ENCODE measurements at places on chromosomes 6 and 20.

- ATAC-seq, result no peak
Measured at GRCh38 chr6:116974526-116975316, 97.7 kb downstream of the RFX6 start.

DNA sequence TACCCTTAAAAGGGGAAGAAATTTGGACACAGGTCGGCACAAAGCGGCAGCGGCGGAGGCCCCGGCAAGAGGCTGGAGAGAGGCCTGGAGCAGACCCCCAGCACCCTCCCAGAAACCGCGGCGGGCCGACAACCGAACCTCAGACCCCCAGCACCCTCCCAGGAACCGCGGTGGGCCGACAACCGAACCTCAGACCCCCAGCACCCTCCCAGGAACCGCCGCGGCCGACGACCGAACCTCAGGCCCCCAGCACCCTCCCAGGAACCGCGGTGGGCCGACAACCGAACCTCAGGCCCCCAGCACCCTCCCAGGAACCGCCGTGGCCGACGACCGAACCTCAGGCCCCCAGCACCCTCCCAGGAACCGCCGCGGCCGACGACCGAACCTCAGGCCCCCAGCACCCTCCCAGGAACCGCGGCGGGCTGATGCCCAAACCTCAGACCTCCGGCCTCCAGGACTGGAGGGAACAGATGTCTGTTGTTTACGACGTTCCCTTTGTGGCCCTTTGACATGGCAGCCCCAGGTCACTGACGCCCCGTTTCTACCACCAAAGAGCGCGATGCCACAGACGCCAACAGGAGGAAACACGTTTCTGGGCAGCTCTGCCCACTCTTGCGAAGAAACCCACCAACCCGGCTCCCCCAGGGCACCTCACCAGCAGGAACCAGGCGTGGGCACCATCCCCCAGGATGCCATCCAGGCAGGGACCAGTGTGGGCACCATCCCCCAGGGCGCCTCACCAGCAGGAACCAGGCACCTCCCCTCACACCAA, 28.4 kb downstream of the ZBTB46 start:
- ATAC-seq, result no peak

DNA sequence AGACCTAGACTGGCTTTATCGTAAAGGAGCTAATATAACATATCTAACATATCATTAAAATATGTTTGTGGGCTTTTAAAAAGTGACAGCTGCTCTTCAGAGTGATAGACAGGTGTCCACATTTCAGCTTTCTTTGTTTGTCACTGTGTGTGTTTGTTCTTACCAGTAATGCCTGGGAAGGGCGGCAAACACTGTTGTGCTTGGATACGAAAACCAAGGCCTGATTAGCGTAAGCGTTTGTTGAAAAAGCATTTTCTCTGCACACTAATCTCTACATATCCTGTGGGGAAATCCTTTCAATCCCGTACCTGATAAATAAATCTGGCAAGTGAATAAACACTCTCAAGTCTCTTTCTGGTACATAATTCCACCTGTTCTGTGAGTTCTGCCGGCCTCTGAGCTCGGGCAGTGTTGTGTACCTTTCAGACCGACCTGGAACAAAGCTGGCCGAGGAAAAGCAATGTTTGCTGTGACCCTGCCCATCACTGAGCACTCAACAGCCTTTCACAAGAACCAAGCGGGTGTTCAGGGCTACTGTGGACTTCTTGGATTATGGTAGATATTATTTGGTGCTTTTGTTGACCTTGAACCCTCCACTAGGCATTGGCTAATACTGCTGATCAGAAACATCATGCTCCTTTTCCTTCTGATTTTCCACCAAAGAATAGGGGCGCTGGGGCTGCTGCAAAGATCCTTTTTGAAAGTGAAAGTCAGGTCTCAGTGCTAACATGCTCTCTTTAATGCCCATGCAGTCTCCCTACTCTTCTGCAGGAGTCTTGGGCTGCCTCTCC, 100.4 kb downstream of the CD83 start:
- no peak for ATAC-seq

DNA sequence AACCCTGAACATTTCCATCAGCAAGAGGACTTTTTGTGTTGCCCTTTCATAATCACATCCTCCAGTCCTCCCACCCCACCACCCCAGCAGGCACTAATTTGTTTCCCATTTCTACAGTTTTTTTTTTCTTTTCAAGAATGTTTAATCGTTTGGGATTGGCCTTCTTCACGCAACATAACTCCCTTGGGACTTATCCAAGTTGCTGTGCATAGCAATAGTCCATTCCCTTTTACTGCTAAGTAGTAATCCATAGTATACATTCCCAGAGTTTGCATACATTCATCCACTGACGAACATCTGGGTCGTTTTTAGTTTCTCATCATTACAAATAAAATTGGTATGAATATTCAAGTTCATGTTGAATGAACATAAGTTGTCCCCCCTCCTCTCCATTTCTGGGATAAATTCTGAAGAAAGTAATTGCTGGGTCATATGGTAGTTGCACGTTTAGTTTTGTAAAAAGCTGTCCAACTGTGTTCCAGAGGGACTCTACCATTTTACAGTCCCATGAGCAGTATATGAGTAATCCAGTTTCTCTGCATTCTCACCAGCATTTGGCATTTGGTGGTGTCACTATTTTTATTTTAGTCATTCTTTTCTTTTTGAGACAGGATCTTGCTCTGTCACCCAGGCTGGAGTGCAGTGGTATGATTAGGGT, 90.8 kb downstream of the DOK5 start:
- no peak for ATAC-seq

DNA sequence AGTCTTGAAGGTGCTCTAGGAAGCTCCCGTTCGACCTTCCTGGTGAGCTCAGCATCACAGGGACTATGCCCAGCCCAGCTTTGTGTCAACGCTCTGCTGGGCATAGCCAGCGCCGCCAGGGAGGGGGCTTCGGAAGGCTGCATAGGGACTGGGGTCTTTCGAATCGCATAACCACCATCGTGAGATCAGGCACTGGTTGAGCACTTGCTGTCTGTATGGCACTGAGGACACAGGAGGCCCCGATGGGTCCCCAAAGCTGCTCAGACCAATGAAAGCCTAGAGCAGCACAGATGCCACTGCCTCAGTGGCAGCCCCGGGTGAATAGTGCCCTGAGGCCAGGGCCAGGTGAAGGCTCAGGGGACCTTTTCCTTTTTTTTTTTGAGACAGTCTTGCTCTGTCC, 96.7 kb downstream of the TAF4 start:
- no peak for ATAC-seq

GRCh38 chr6:118844915-118845314, 49.0 kb upstream of the ASF1A start:
- ATAC-seq, result no peak

- no peak for ATAC-seq
Measured at GRCh38 chr6:125432963-125433362, 131.2 kb upstream of the HDDC2 start.

DNA sequence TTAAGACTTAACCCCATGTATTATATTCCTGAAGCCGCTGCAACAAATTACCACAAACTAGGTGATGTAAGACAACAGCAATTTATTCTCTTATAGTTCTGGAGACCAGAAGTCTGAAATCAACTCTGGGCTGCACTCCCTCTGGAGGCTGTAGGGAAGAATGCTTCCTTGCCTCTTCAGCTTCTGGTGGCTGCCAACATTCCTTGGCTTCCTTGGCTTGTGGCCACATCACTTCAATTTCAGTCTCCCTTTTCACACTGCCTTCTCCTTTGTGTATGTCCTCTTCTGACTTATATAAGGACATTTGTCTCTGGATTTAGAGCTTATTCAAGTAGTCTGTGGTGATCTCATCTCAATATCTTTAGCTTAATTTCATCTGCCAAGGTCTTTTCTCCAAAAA, 141.6 kb downstream of the DHX35 start:
- ATAC-seq, result no peak

- no peak for ATAC-seq
Measured at GRCh38 chr6:92887871-92888270, 531.5 kb downstream of the EPHA7 start.

- no peak for ATAC-seq
Measured at GRCh38 chr6:20763296-20763695, 229.0 kb downstream of the CDKAL1 start.

DNA sequence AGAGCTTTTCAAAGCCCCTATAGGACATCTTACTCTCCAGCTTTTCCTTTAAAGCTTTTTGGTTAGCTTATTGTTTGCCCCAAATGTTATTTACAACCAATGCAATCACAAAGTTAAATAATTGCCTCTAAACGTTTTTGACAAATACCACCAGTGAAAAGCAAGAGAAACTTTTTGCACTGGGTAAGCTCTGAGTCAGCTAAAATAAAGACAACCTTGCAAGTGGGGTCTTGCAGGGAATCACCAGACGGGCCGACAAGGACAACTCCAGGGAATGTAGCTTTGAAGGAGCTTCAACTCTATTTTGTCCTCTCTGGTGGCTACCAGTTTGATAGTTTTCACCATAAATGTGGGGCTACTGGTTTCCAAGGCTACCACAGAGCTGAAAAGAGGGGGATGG, 14.7 kb upstream of the PSMF1 start:
- no peak for ATAC-seq

DNA sequence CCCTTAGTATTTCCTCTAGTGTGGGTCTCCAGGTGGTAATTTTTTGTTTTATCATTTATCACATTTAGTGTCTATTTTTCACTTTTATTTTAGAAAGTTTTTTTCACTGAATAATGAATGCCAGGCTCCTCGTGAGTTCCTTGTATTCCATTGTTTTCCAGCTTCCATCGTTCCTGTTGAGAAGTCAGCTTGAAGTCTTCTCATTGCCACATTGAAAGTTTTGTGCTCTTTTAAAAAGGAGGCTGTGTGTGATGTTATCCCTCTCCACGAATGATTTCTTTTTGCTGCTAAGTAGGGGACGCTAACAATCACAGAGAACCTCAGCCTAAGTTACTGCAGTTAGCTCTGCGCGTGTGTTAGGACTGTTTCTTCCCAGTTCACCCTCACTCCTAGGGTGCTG, 194.5 kb downstream of the TAF4 start:
- no peak for ATAC-seq

DNA sequence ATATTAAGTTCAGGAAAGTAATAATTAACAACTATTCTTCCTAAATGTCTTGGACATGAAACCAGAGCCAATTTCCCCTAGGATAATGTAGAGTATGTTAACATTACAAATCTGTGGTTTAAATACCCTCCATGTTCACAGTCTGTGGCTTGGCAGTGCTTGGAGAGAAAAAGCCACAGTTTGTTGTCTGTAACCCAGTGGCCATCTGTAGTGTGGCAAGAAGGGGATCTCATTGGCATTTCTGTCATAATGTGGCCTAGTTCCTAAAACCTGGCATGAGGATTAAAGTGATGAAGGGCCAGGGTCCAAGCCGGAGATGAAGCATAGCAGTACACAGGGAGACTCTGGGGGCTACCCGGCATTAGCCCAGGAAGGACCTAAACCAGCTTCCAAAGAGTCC, 31.2 kb downstream of the SYNE1 start:
- no peak for ATAC-seq

DNA sequence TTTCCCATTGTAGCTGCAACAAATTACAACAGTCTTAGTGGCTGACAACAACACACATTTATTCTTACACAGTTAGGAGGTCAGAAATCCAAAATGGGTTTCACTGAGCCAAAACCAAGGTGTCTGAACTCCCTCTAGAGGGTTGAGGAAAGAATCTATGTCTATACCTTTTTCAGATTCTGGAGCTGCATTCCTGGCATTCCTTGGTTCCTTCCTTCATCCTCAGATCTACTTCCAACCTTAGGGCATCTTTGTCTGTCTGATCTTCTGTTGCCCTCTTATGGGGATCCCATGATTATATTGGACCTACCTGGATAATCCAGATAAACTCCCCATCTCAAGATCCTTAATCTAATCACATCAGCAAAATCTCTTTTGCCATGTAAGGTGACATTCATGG, 540.9 kb upstream of the MAP3K7 start:
- ATAC-seq, result no peak

GRCh38 chr6:150491131-150491810, 108.4 kb upstream of the PLEKHG1 start:
- no peak for ATAC-seq

DNA sequence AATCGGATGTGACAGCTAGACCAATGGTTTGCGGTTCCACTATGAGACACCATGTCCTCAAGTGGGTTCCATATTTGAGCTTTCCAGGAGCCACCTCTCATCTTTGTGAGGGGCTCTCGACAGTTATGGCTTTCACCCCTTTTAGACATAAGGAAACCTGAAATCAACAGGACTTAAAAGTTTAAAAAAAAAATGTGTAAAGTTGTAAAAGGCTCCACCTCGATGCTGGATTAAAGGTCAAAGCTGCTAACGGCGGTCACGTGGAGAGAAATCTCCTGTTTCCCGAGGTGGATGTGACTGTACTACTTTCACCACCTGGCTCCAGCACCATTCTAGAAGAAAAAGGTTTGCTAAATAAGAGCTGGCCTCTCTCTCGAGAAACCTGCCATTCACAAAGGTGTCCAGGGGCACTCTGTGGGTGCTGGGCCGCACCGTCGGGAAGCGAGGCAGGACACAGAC, 542 bp downstream of the ATP5F1E start:
- ATAC-seq, result no peak

DNA sequence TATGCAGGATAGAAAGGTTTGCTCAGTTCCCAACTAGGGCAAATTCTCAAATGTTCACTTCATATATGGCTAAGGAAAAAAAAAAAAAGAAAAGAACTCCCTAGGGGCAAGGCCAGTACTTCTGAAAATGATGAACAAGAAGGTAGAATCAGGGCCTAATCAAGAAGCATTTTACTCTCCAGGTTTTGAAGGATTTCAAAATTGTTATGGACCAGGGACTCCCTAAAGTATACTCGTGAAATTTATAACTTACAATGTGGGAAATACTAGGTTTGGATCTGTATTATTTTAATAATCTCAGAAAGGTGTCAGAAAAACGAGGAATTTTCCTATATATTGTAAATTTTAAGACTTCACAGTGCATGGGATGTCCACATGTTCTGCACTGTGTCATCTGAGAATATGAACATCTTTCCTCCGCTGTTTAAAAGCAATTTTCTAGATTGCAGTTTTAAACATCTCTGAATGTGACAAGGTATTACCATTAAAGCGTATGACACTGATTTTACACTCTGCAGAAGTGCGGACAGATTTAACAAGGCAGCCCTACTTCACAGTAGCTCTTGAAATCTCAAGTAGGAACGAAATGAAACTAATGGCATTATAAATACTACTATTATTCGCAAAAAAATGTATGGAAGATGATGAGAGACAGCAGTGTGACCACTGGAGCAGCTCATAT, 14.0 kb downstream of the PLAGL1 start:
- ATAC-seq, result no peak

GRCh38 chr6:157668713-157669112, 154.3 kb upstream of the SNX9 start:
- no peak for ATAC-seq

DNA sequence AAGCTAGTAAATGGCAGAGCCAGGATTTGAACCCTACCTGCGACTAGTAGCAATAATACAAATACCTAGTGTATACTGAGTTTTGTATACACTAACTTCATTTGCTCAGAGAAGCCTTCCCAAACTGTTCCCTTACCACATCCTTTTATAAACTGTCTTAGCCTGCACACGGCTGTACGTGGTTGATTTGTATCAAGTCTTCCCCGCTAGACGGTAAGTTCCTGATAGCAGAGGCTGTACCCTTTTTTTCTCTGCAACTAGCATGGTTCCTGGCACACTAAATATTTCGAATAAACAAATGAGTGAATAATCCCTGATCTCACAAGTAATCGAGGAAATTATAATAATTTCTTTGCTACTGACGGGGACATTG, 636 bp downstream of the RTF2 start:
- ATAC-seq, result no peak

Data from SK-N-SH treated with all-trans-retinoic acid at 6 μM for 48 hours (cell line).